ENCODE measurements at places on chromosomes 6 and 20.

DNA sequence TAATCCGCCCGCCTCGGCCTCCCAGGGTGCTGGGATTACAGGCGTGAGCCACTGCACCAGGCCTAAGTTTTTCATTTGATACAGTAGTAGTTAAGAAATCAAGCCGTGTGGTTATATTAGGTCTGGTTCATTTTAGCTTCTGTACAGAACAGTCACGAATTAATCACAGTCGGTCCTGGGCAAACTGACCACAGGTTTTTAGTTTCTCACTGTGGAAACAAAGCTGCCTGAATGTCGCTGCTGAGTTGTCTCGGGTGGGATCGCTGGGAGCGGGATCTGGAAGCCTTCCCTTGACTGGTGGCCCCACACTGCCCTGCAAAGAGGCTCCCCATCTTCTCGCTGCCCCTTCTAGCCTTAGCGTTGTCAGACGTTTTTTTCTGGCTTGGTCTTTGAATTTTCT is 18.6 kb downstream of the UCKL1 start:
- no peak for DNase-seq

- no peak for DNase-seq
Observed at GRCh38 chr6:30781395-30781742, 37.0 kb upstream of the IER3 start.

- DNase-seq, result no peak
Observed at GRCh38 chr6:128763599-128764300, 119.2 kb upstream of the LAMA2 start.

- no peak for DNase-seq
Observed at GRCh38 chr6:80676386-80676785, 569.9 kb downstream of the BCKDHB start.

DNA sequence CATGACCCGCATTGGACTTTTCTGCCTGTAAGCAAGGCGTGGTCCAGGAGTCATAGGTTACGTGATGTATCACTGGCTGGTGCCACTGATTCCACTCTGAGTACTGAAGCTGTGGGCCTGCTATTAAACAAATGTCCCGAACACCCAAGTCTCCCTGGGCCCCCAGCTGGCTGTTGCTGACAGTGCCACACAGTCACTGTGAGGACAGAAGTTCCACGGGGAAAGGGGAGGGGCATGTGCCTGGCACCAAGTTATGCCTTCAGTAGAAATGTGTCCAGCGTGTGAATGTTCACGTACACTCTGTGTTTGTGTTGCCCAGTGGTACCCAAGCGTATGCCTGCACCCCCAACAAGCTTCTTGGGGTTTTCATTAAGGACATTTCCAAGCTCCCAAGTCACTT is 171.4 kb upstream of the QKI start:
- no peak for DNase-seq

- DNase-seq, result no peak
Observed at GRCh38 chr20:50367104-50367674, 143.0 kb upstream of the PTPN1 start.

- DNase-seq, result no peak
Observed at GRCh38 chr20:49905415-49906091, 9.8 kb downstream of the SPATA2 start.

- DNase-seq, result peak; percentile 17
Observed at GRCh38 chr20:51318058-51318949, 224.2 kb downstream of the NFATC2 start.
